ENCODE measurements at places on chromosomes 3 and 15. TPM values are rescaled to one million over a fixed set of nuclear protein-coding genes. Genes with fewer than 3 reads are reported as not detected.

GRCh38 chr3:142768338-142768737 is 44.5 kb downstream of the TRPC1 start:
- DNase-seq, result no peak

The CGNL1 gene
- polyA plus RNA-seq, result 14.7 TPM

GRCh38 chr15:69881766-69882165 is 216.0 kb downstream of the TLE3 start:
- DNase-seq, result no peak

- DNase-seq, result peak; percentile 14
Observed at GRCh38 chr3:64489361-64490044, 198.3 kb downstream of the ADAMTS9 start.

The PAQR5 gene
- polyA plus RNA-seq, result 0.78 TPM

- DNase-seq, result no peak
Observed at GRCh38 chr3:196492080-196492479, 11.5 kb downstream of the RNF168 start.

The SNAP23 gene
- 96.8 TPM for polyA plus RNA-seq

DNA sequence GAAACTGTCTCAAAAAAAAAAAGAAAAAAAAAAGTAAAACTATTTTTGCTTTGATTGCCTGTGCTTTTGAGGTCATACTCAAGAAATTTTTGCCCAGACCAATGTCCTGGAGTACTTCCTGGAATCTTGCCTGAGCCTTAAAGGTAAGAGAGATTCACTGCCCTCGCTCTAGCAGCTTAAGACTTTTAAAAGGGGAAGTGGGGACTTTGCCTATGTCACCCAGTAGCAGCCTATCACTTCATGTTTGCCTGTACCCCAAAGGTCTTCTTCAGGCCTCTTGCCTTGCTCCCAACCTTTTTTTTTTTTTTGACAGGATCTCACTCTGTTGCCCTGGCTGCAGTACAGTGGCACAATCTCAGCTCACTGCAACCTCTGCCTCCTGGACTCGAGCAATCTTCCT is 18.9 kb upstream of the GOLGB1 start:
- DNase-seq, result no peak

- DNase-seq, result no peak
Observed at GRCh38 chr15:70275461-70276138, 177.9 kb upstream of the TLE3 start.

- peak; percentile 7 for DNase-seq
Observed at GRCh38 chr3:124999317-124999716, 56.5 kb downstream of the HEG1 start.

GRCh38 chr3:13208706-13209633 is 135.7 kb upstream of the IQSEC1 start:
- no peak for DNase-seq

GRCh38 chr15:41917767-41918430 is 24.0 kb upstream of the SPTBN5 start:
- DNase-seq, result no peak

The GOLGA6L7 gene
- polyA plus RNA-seq, result not detected

GRCh38 chr15:83581381-83581780 is 72.5 kb upstream of the ADAMTSL3 start:
- DNase-seq, result no peak

- DNase-seq, result no peak
Observed at GRCh38 chr3:124952282-124952855, 17.8 kb upstream of the MUC13 start.

DNA sequence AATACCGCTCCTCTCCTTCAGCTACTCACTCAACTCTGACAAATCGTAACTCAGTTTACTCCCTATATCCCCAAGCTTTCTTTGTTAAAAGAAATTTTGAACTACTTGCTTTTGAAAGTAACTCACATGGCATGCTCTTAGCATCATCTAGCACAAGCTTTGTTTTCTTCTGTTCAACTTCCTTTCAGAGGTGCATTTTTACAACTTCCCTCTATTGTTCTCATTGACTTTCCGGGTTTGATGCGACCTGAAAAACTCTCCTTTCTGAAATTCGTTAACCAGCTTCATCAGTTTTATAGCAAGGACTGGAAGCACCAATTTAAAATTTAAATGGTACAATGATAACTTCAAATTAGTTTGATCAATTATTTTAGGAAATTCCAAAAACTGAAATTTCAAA is 629.5 kb upstream of the TGFBR2 start:
- DNase-seq, result no peak

GRCh38 chr3:128551867-128552266 is 58.9 kb upstream of the GATA2 start:
- no peak for DNase-seq

DNA sequence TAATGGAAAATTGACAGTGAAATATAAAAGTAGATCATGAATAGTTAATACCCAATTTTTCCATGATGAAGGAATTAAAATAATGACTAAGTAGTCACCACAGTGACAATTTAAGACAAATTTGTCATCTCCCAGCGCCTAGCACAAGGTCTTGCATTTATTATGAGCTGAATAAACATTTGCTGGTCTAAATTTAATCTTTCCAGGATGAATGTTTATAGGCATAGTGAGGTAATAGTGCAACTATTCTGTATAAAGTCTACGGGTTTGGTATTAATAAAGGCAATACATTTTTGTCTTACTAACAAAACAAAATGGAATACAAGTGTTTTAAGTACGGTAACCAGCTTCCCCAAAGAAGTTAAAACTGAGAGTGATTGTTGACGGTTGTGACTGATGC is 209.3 kb downstream of the CD47 start:
- no peak for DNase-seq

The TM4SF1 gene
- 38.7 TPM for polyA plus RNA-seq

GRCh38 chr15:40768521-40769273 is 1.1 kb upstream of the C15orf62 start:
- no peak for DNase-seq

- no peak for DNase-seq
Observed at GRCh38 chr3:145251311-145251710, 909.7 kb downstream of the PLOD2 start.

The IQCF5 gene
- polyA plus RNA-seq, result not detected

- DNase-seq, result peak; percentile 9
Observed at GRCh38 chr15:52018244-52018643, 775 bp upstream of the MAPK6 start.

DNA sequence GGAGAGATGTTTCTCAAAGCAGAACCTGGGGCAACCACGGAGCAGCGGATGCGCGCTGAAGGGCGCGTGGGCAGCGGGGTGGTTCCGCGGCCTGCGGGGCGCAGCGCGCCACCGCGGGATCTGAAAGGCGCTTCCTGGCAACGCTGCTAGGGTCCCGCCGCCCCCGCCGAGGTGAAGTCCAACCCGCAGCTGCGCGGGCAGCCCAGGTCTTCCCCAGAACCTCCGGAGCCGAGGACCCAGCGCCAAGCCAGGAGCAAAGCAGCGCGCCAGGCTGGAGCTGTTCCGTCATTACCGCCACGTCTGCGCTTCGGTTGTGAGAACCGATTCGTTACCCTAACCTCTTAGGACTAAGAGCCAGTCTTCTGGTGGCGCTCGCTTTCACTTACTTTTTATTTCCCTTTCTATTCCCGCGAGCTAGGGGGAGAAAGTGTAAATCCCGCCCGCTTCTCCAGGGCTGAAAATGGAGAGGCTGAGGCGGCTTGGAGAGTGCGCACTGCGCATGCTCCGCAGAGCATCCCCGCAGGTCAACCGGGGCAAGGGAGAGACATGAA is 3.2 kb upstream of the GABRG3 start:
- DNase-seq, result peak; percentile 44

The DTWD1 gene
- polyA plus RNA-seq, result 32.0 TPM

DNA sequence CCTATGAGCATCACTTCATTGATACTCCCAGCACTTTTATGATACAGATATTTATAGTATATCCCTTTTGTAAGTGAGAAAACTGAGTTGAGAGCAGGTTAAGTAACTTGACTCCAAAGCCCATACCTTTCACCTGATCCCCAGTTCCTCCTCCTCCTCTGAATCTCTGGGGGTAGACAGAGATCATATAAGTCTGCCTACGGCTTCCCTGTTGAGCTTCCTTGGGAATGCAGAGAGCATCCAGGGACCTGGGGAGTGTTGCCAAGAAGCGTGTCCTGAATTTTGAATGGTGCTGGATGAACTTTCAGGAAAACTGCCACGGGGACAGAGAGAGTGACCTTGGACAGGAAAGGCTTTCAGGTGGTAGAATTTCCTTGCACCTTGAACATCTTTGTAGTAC is 268.5 kb downstream of the LRTM1 start:
- DNase-seq, result no peak

- no peak for DNase-seq
Observed at GRCh38 chr15:45386974-45387373, 8.6 kb upstream of the GATM start.

- DNase-seq, result no peak
Observed at GRCh38 chr15:76368122-76368621, 31.6 kb downstream of the ISL2 start.

DNA sequence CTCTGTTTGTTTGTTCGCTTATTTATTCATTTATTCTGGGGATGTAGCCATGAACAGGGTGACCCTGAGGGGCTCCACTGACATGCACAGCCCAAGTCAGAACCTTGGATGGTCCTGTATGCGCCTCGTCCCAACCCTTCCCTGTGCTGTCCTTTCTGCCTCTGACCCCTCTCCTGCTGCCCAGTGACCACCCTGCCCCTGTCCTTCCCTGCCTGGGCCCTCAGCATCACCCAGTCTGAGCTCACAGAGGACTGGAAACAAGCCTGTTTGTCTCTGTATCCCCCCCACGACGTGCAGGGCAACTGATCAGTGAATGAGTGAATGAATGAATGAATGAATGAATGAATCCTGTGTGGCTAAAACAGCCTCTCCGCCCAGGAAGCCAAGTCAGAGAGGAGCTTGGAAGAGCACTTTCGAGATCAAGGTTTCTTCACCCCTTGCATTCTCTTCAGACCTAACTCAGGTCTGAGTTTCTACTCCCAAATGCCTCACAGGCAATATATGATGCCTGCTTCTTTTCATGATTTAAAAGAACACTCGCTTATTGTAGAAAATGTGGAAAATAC is 157.7 kb downstream of the SMAD6 start:
- DNase-seq, result no peak

The IL17RE gene
- 67.6 TPM for polyA plus RNA-seq

The PATL2 gene
- not detected for polyA plus RNA-seq

Measured in muscle of arm (tissue), 14 donors.